ENCODE measurements at places on chromosomes 7 and 10.

GRCh38 chr7:150378115-150378852 is 846 bp upstream of the ZNF775 start:
- peak; percentile 61 for DNase-seq

GRCh38 chr7:129423700-129424410 is 10.4 kb upstream of the STRIP2 start:
- DNase-seq = no peak

DNA sequence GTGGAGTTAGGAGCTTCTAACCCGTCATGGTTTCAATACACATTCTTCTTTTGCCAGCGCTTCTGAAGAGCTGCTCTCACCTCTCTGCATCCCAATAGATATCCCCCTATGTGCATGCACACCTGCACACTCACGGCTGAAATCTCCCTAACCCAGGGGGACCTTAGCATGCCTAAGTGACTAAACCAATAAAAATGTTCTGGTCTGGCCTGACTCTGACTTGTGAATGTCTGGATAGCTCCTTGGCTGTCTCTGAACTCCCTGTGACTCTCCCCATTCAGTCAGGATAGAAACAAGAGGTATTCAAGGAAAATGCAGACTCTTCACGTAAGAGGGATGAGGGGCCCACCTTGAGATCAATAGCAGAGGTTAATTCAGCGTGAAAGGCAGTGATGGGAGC is 22.4 kb downstream of the PRSS2 start:
- DNase-seq = no peak

DNA sequence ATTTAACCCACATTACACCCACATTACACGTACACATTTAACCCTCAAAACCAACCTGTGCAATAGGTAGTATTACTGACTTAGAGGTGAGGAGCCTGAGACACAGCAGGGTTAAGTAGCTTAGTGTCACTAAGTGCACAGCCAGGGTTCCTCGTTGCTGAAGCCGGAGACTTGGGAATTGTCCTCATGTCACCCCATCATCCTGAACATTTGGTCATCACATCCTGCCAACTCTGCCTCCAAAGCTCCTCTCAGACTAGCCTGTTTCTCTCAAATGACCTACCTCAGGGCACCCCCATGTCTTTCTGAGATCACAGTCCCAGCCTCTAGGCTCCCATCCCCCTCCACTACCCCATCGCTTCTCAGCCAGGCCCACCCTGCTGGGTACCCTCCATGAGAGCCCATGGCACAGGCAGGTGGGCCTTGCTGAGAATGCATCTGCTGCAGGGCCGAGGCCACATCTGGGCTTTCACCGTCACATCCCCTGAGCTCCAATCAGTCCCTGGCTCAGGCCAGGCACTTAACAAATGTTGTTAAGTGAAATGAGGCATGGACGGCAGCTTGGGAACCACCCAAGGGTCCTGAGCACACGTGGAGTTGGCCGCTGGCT is 21.1 kb upstream of the PCBD1 start:
- DNase-seq = no peak

DNA sequence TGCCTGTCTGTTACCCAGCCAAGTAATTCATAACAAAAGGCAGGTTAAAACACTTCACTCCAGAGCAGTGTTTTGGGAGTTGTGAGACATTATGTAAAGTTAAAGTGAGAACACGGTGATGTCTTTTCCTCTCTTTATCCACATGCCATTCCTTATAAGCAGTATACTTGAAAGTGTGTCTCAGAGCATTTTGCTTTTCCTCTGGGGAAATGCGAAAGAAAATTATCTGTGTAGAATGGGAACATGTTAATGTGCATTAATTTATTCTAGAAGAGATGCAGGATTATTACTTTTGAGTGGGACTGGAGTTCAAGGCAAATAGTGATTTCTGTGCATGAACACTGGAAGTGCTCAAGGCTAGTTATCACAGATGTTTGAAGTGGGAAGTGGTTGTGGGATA is 170.4 kb downstream of the PLXDC2 start:
- no peak for DNase-seq

DNA sequence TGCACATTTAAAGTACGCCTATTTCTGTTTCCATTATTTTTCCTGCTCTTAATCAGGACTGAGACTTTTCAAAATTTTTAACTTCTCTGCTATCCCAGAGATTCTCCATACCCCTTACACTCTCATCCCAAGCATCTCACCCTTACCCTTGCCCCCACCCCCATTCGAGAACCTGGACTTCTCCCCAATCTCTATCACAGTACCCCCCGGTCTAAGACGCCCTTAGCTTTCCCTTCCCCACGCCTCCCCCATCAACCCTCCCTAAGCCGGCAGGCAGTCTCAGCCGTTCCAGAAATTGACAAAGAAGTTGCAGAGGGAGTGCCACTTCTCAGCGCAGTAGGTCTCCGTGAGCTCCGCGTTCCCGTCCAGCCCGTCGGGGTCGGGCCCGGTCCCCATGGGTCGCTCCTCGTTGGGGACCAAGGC is 1.4 kb downstream of the FGFBP3 start:
- no peak for DNase-seq
